CD4-positive, alpha-beta T cell treated with Interleukin-12 subunit alpha and Interleukin-12 subunit beta, for 1 hour (primary cell): ENCODE measurements at places on chromosomes 4 and X.
A peak's percentile ranks its signal among the peaks of the same experiment; 100 is the strongest.

GRCh38 chrX:154329294-154329693, 33.7 kb downstream of the TKTL1 start:
- DNase-seq, result no peak

- DNase-seq, result peak; percentile 15
Observed at GRCh38 chrX:119266364-119266995, 30.4 kb downstream of the PGRMC1 start.

- no peak for DNase-seq
Observed at GRCh38 chr4:146506272-146506671, 15.5 kb downstream of the SLC10A7 start.

DNA sequence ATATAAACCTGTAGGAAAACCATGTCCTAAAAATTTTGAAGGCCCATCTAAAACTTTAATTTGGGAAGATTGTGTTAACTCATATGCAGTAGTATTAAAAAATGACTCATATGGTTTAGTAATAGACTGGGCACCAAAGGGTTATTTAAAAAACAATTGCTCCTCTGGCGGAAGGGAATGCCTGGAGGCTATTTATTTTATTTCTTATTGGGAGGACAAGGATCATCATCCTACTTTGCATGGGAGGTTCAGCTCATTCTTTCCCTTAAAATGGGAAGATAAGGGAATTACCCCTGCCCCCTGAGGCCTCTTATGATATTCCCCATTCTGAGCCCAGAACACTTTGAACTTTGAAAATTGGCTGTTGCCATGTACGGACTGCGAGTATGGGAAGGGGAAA, 29.7 kb upstream of the MGST2 start:
- no peak for DNase-seq

- no peak for DNase-seq
Observed at GRCh38 chr4:97153042-97153441, 990.2 kb downstream of the STPG2 start.

DNA sequence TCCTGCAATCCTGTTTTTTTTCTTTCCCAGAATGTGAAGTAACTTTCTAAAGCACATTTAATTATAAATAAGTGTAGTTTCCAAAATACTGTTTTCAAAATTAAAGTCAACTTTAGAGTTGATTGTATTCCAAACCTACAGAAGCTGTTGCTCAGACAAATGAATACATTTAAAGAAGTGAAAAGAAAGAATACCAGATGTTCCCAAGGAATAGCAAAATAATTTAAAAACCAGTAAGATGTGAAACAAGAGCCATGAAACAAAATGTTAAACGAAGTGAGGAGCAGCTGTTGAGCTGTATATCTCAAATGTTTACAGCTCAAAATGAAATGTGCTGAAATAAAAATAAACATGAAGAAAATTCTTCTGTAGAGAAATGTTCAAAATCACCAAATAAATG, 627.4 kb upstream of the NDST4 start:
- DNase-seq, result no peak

DNA sequence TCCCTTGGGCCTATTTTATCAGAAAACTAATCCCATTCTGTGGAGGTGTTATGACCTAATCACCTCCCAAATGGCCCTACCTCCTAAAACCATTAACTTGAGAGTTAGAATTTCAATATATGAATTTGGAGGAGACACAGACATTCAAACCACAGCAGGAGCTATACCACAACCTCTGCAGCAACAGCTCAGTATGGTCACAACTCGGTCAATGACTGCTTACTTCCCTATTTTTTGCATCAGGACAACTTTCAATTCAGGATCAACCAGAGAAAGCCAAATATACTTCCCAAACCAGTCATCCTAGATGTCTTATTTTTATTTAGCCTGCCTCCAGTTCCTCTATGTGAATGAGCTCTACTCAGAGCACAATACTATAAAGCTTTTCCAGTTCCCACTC, 11.3 kb upstream of the SMARCA5 start:
- DNase-seq, result no peak

GRCh38 chrX:115486510-115486909, 74.5 kb upstream of the PLS3 start:
- no peak for DNase-seq

GRCh38 chr4:151808120-151808529, 47.3 kb upstream of the GATB start:
- no peak for DNase-seq

GRCh38 chr4:150591904-150592303, 10.0 kb downstream of the MAB21L2 start:
- DNase-seq, result no peak

GRCh38 chrX:112844250-112844649, 3.6 kb upstream of the AMOT start:
- no peak for DNase-seq
